Pancreas (tissue), 10 donors: ENCODE measurements at places on chromosomes 5 and 9. TPM values are rescaled to one million over a fixed set of nuclear protein-coding genes. Genes with fewer than 3 reads are reported as not detected.

- DNase-seq: no peak
- no peak overlapping the region for H3K27ac ChIP-seq
- no peaks in the 10 kb centered on the region for H3K27me3 ChIP-seq
- H3K4me1 ChIP-seq: no peaks in the 10 kb centered on the region
Observed at GRCh38 chr5:51479840-51480239, 96.6 kb downstream of the ISL1 start.

Gene IL4
- polyA plus RNA-seq: not detected

GRCh38 chr5:115170929-115171510, 1.3 kb upstream of the TRIM36 start:
- no peak overlapping the region for H3K27ac ChIP-seq
- no peaks in the 10 kb centered on the region for H3K36me3 ChIP-seq
- no peaks in the 10 kb centered on the region for H3K4me1 ChIP-seq
- H3K27me3 ChIP-seq: peaks cover 6% of the 10 kb centered on the region

Gene SLC46A2
- polyA plus RNA-seq: not detected

- DNase-seq: no peak
- H3K4me1 ChIP-seq: no peaks in the 10 kb centered on the region
- no peaks in the 10 kb centered on the region for H3K27me3 ChIP-seq
- no peak overlapping the region for H3K4me3 ChIP-seq
- H3K36me3 ChIP-seq: no peaks in the 10 kb centered on the region
- no peak overlapping the region for H3K27ac ChIP-seq
Observed at GRCh38 chr9:116191576-116192415, 38.2 kb downstream of the PAPPA start.

DNA sequence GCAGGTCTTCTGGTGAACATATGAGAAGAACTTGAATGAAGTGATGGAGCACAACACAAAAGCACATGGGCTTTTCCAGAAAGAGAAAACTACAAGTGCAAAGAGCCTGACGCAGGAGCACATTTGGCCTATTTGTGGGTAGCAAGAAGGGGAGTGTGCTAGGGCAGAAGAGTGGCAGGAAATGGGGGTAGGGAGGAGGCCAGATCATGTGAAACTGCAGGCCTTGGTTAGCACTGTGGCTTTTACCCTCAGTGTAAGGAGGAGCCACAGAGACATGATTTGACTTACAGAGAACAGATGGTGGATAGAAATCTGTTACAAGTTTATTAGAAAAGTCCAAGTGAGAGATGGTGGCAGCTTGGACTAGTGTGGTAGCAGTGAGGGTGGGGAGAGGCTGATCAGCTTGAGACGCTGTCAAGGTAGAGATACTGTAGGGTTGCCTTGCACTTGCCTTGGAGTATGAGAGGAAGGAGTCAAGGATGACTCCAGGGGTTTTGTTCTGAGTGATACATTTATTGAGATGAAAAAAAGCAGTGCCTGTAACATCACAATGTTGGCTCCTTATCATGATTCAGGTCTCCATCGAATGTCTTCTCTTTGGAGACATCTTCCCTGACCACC, 126.7 kb downstream of the PPP2R2B start:
- no peaks in the 10 kb centered on the region for H3K27me3 ChIP-seq
- H3K27ac ChIP-seq: no peak overlapping the region
- H3K4me1 ChIP-seq: no peaks in the 10 kb centered on the region
- DNase-seq: no peak
- no peak overlapping the region for H3K4me3 ChIP-seq

GRCh38 chr9:93967020-93967803, 12.1 kb upstream of the BARX1 start:
- H3K4me3 ChIP-seq: no peak overlapping the region
- H3K27me3 ChIP-seq: no peaks in the 10 kb centered on the region
- no peaks in the 10 kb centered on the region for H3K36me3 ChIP-seq
- DNase-seq: no peak
- H3K27ac ChIP-seq: no peak overlapping the region

GRCh38 chr9:80144406-80144805, 572.6 kb downstream of the TLE4 start:
- no peaks in the 10 kb centered on the region for H3K4me1 ChIP-seq
- H3K36me3 ChIP-seq: no peaks in the 10 kb centered on the region
- no peaks in the 10 kb centered on the region for H3K27me3 ChIP-seq
- no peak overlapping the region for H3K4me3 ChIP-seq
- no peak overlapping the region for H3K27ac ChIP-seq

DNA sequence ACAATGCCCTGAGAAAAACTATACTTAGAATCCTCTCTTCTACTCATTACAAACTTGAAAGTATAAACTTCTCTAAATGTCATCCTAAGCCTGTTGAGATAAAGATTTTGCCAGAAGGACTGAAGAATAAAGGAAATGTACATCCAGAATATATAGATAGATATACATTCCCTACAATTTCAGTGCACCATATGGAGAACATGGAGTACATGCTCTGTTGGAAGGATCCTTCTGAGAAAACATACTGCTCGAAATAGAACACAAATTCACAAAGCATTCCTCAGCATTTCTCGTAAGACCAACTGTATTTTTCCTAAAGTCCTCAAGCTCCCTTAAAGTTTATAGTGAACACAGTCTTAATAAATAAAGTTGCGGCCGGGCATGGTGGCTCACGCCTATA, 69.7 kb upstream of the RASA1 start:
- no peaks in the 10 kb centered on the region for H3K27me3 ChIP-seq
- no peak overlapping the region for H3K27ac ChIP-seq
- no peak for DNase-seq
- no peaks in the 10 kb centered on the region for H3K36me3 ChIP-seq
- H3K4me1 ChIP-seq: no peaks in the 10 kb centered on the region

GRCh38 chr9:70110194-70111041, 66.8 kb downstream of the MAMDC2 start:
- H3K4me1 ChIP-seq: no peaks in the 10 kb centered on the region
- no peaks in the 10 kb centered on the region for H3K36me3 ChIP-seq
- no peak for DNase-seq
- no peaks in the 10 kb centered on the region for H3K27me3 ChIP-seq

- H3K36me3 ChIP-seq: no peaks in the 10 kb centered on the region
- H3K27ac ChIP-seq: no peak overlapping the region
- H3K4me3 ChIP-seq: no peak overlapping the region
- H3K4me1 ChIP-seq: no peaks in the 10 kb centered on the region
- H3K27me3 ChIP-seq: no peaks in the 10 kb centered on the region
Observed at GRCh38 chr5:94791829-94792228, 173.4 kb downstream of the SLF1 start.

DNA sequence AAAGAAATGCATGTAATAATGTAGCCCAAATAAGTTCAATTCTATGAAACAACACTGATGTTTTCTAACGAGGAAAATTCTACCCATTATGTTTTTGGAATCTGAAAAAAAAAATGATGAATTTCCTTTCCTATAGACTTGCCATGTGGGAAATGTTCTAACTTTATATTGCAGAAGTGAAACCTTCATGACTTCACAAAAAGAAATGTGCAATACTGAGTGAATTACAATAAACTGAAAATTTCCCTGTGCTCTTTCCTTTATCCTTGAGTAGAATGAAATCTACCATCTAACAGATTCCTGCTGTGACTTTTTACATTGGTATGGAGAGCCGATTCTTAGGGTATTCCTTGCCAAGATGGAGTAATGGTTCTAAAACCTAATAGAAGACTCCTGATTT, 1622.5 kb downstream of the MAT2B start:
- H3K36me3 ChIP-seq: no peaks in the 10 kb centered on the region
- H3K27me3 ChIP-seq: no peaks in the 10 kb centered on the region
- no peak overlapping the region for H3K27ac ChIP-seq
- DNase-seq: no peak
- no peak overlapping the region for H3K4me3 ChIP-seq

DNA sequence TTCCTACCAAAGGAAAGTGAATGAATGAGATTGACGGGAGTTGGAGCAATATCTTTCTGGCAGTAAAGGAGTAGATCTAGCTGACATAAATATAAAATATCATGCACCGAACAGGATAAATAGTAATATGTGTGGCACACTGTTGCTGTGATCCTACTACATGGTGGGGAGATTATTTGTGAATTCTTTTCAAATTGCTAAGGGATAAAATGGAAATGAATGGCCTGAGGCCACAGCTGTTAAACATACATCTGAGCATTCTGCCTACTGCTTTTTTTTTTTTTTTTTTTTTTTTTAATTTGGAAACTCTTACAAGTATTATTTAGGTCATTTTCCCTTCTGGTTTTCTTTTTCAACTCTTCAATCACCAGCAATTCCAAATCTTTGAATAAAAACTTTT, 66.8 kb downstream of the MEF2C start:
- H3K4me1 ChIP-seq: no peaks in the 10 kb centered on the region
- no peaks in the 10 kb centered on the region for H3K27me3 ChIP-seq
- no peak overlapping the region for H3K4me3 ChIP-seq
- H3K27ac ChIP-seq: no peak overlapping the region

Gene FAM169A
- polyA plus RNA-seq: 0.61 TPM

DNA sequence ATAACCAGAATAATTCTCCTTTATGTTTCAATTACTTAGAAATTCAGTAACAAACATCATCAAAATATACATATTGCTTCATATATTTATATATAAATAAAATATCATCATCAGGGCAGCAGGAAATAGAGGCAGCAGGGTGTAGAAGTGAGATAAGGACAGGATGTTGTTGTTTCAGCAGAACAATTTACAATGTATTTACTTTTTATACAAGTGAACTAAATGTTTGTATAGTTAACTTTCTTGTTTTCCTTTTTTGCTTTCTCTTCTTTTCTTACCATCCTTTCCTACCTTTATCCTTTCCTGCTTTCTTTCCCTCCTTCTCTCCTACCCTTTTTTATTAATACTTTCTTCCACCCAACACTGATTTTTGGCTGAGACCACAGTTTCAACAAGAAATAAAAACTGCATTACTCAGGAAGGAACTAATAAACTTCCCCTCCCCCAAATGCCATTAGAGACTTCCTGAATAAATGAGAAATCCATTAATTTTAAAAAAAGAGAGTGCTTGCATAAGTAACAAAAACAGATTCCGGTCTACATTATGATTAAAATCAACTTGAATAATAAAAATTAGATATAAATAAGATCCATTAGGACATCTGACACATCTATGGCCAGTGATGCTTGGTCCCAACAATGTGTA, 159.8 kb upstream of the ACOT12 start:
- no peak overlapping the region for H3K27ac ChIP-seq
- no peaks in the 10 kb centered on the region for H3K27me3 ChIP-seq
- DNase-seq: no peak
- no peaks in the 10 kb centered on the region for H3K4me1 ChIP-seq

DNA sequence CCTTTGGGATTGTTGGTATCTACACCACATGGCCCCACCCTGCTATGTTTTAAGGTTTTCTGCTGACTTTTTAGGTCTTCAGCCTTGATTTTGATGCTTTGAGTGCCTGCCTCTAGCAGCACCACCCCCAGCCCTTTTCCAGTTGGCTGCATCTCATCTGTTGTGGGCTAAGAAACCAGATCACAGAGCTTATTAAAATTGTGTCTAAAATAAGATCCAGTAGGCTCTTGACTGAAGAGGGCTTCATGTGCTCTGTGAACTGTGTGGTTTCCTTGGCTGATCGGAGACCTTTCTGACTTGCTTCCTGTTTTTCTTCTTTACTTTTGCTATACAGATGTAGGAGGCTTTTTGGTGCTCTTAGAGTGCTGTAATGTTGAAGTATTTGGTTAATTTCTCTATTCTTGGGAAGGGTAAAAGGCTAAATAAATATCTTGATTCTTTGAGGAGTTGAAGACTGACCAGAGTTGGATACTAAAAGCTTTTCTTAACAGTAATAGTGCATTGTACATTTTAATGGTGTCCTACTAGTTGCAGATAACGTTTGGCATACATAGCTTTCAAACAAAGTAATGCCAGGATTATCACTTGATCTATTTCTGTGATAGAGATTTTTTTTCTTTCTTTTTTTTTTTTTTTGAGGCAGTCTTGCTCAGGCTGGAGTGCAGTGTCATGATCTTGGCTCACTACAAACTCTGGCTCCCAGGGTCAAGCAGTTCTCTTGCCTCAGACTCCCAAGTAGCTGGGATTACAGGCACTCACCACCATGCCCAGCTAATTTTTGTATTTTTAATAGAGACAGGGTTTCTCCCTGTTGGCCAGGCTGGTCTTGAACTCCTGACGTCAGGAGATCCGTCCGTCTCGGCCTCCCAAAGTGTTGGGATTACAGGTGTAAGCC, 4.5 kb downstream of the UBE2D2 start:
- no peak for DNase-seq
- H3K27ac ChIP-seq: no peak overlapping the region
- peaks cover 32% of the 10 kb centered on the region for H3K4me1 ChIP-seq
- no peaks in the 10 kb centered on the region for H3K27me3 ChIP-seq

GRCh38 chr5:162503796-162504195, 436.2 kb downstream of the GABRG2 start:
- H3K4me1 ChIP-seq: no peaks in the 10 kb centered on the region
- no peaks in the 10 kb centered on the region for H3K27me3 ChIP-seq
- H3K36me3 ChIP-seq: no peaks in the 10 kb centered on the region
- DNase-seq: no peak
- H3K4me3 ChIP-seq: no peak overlapping the region
- no peak overlapping the region for H3K27ac ChIP-seq

DNA sequence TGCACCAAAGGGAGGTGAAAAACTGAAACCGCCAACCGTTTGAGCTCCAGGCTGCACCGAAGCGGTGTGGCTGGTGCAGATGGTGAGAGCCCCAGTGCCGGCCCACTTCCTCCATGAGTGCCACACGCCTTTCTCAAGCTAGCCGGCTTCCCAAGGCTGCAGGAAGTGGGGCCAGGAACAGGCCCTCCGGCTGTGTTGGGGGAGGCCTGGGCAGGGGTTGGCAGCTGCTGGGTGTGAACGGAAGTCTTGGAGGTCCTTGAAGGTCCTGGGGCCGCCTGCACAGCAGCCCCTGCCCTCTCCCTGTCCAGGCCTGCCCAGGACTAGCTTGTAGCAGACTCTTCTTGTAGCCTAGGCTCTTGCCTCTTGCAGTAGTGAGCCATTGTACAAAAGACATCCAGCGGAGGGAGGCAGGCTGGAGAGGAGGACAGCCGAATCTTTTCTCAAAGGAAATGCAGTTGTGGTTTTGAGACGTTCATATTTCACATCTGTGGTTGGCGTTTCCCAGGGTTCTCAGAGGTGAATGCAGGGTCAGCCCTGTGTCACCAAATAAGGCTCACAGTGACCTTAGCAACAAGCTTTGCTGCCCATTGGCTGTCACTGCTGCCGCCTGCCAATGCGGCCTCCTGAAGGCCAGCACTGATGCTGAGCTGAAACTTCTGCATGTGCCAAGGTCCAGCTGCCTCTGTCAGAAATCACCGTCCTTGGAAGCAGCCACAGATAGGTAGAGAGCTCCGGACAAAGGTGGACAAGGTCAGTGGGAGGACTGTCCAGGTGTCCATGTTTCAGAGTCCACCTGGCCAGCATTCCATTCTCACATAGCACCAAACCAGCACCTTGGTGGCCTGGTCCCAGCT, 23.9 kb downstream of the IRF1 start:
- no peaks in the 10 kb centered on the region for H3K4me1 ChIP-seq
- no peak overlapping the region for H3K27ac ChIP-seq
- H3K4me3 ChIP-seq: no peak overlapping the region
- H3K27me3 ChIP-seq: no peaks in the 10 kb centered on the region
- no peaks in the 10 kb centered on the region for H3K36me3 ChIP-seq

Gene GFI1B
- 0.14 TPM for polyA plus RNA-seq

- H3K4me1 ChIP-seq: no peaks in the 10 kb centered on the region
- no peak overlapping the region for H3K4me3 ChIP-seq
- H3K36me3 ChIP-seq: no peaks in the 10 kb centered on the region
Observed at GRCh38 chr5:131218392-131218791, 45.5 kb upstream of the CDC42SE2 start.

- H3K27ac ChIP-seq: no peak overlapping the region
- H3K4me3 ChIP-seq: no peak overlapping the region
- no peak for DNase-seq
- no peaks in the 10 kb centered on the region for H3K36me3 ChIP-seq
- no peaks in the 10 kb centered on the region for H3K4me1 ChIP-seq
- no peaks in the 10 kb centered on the region for H3K27me3 ChIP-seq
Observed at GRCh38 chr9:98985596-98985995, 41.9 kb downstream of the COL15A1 start.
